Naive thymus-derived CD4-positive, alpha-beta T cell (primary cell): ENCODE measurements at places on chromosomes 3 and 15.

DNA sequence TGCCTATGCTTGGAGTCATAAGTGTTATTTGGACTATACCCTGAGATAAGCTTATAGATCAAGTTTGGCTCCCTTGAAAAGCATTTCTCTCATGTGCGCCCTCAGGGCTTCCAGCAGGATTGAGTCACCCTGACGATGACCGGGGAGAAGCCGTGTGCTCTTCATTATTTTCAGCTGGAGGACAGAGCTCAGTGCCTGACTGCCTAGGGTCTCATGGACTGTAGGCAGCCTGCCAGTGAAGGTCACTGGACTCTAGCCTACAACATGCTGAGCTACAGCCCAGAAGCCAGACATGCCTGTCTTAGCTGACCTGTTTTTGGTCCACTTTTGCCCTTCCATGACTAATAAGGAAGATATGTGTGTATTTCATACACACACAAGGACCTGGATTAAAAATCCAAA is 31.6 kb upstream of the NUDT16 start:
- DNase-seq = no peak

GRCh38 chr3:122085673-122086072 is 30.5 kb downstream of the CD86 start:
- DNase-seq = no peak

- no peak for DNase-seq
Observed at GRCh38 chr15:101642361-101642760, 9.8 kb downstream of the TM2D3 start.

- no peak for DNase-seq
Observed at GRCh38 chr3:24355806-24356205, 138.8 kb downstream of the THRB start.

- no peak for DNase-seq
Observed at GRCh38 chr15:35293353-35294130, 208.4 kb upstream of the NANOGP8 start.

DNA sequence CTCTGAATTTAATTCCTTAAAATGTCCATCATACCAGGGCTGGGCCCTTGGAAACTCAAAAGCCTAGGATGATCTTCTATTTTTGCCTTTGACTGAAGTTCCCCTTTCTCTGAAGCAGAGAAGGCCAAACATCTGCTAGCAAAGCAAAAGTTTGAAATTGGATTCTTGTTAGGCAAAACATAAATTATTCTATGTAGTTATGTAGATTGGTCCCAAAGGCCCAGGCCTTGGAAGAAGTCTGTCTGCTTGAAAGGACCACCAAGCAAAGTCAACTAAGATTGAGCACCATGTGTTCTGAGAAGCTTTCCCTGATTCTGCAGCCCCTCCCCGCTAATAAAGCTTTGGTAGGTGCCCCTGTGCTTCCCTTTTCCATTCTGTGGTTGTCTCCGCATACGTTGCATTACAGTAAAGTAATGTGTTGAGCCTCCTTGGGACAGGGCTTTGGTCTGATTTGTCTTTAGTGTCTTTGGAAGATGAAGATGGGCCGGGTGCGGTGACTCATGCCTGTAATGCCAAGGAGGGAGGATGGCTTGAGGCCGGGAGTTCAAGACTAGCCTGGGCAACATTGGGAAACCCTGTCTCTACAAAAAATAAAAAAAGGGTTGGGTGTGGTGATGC is 56.4 kb downstream of the RPL39L start:
- no peak for DNase-seq

DNA sequence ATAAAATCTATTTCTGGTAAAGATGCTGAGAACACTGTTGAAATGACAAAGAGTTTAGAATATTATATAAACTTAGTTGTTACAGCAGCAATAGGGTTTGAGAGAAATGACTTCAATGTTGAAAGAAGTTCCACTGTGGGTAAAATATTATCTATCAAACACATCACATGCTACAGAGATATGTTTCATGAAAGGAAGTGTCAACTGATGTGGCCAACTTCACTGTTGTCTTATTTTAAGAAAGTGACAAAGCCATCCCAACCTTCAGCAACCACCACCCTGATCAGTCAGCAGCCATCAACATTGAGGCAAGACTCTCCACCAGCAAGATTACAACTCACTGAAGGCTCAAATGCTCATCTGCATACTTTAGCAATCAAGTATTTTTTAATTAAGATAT is 20.2 kb downstream of the TMEM39A start:
- no peak for DNase-seq

DNA sequence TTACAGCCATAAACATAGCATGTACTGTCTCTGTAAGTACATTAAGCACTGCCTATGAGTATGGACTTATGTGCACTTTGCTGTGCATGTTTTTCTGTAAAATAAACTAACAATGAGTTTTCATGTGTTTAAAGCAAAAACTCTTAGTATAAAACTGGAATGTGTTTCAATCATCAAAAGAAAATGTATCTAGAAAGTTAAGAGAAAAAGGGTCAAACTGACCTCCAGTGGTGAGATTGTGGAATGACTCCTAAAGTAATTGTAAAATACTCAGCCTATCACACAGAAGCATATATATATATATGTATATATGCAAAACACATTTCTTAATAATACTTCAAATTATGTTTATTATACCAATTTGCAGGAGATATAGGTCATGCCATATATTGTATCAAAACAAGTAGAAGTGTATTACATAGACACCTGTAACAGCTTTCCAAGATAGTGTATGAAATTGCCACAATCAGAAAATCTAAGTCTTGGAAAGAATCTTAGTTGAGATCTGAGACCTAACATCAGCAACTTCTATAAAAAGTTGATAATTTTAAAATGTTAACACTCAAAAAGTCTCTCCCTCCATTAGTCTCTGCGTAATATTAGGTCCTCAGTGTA is 199.6 kb downstream of the FMN1 start:
- DNase-seq = no peak

- DNase-seq = no peak
Observed at GRCh38 chr3:58693940-58694850, 27.6 kb upstream of the FAM3D start.

GRCh38 chr3:4824926-4825325 is 154.3 kb upstream of the BHLHE40 start:
- no peak for DNase-seq

GRCh38 chr3:156535162-156535627 is 19.7 kb downstream of the SSR3 start:
- no peak for DNase-seq

GRCh38 chr15:40932649-40933516 is 3.7 kb downstream of the DLL4 start:
- no peak for DNase-seq

GRCh38 chr3:31247850-31248562 is 284.7 kb upstream of the STT3B start:
- DNase-seq = no peak

- DNase-seq = no peak
Observed at GRCh38 chr15:78407608-78408354, 30.2 kb upstream of the IREB2 start.

- DNase-seq = no peak
Observed at GRCh38 chr3:146177072-146177471, 16.1 kb upstream of the PLOD2 start.

GRCh38 chr3:119400466-119400865 is 62.9 kb downstream of the TMEM39A start:
- DNase-seq = no peak

DNA sequence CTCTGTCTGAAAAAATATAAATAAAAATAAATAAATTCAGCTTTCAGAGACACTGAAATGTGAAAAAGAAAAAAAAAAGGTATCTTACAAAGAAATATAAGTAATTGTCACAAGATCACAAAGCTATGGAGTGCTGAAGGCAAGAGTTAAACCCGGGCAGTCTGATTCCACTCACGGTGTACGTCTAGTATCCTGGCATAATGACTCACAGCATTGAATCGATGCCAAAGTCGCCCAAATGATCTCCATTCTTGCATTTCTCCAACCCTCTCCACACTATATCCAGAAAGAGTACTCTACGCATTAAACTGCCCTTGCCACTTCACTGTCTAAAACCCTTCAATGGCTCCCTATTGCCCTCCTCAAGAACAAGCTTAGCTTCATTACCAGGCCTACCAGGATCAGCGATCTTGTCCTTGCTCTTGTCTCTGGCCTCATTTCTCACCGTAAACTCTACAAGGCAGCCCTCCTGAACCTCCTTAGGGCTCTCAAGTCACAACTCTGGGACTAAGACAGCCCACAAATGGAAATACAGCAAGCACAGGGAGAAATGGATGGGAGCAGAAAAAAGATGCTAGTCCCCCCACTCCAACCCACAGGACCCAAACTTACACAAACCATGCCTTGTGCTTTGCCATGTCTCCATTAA is 7.7 kb downstream of the SUCLG2 start:
- no peak for DNase-seq

GRCh38 chr3:184255291-184256039 is 5.9 kb downstream of the CAMK2N2 start:
- DNase-seq = no peak
